Type B pancreatic cell (in vitro differentiated cells): ENCODE measurements at places on chromosomes 3 and 15.

DNA sequence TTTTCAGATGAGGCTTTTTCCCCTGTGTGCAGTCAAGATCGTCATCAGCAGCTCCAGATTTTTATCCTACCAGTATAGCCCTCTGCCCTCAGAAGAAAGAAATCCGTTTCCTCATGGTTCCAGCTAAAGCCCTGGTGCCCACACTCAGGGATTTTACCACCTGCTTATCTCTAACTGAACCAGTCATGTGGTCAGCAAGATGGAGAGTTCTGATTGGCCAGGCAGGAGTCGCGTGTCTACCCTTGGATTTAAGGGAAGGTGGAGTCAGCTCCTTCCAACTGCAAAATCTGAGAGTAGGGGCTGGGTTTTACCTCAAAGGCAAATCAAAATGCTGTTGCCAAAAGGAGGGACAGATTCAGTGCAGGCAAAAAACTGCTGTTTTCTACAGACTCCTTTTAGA lies 135.3 kb downstream of the LRTM1 start:
- DNase-seq, result no peak

- DNase-seq, result no peak
These were observed 494.6 kb downstream of the NTRK3 start for GRCh38 chr15:87761736-87762509.

GRCh38 chr3:42501321-42501680 lies 1.1 kb upstream of the VIPR1 start:
- peak; percentile 60 for DNase-seq

GRCh38 chr3:40068636-40069035 lies 240.9 kb upstream of the EIF1B start:
- no peak for DNase-seq

DNA sequence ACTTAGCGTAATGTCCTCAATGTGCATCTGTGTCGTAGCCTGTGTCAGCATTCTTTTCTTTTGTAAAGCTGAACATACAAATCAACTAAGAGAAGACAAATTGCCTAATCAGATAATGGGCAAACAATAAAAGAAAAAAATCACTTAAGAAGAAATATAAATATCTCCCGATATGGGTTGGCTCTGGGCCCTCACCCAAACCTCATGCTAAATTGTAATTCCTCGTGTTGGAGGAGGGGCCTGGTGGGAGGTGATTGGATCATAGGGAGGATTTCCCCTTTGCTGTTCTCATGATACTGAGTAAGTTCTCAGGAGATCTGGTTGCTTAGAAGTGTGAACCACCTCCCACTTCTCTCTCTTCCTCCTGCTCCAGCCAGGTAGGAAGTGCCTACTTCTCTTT lies 285.0 kb upstream of the LYSMD4 start:
- DNase-seq, result no peak

DNA sequence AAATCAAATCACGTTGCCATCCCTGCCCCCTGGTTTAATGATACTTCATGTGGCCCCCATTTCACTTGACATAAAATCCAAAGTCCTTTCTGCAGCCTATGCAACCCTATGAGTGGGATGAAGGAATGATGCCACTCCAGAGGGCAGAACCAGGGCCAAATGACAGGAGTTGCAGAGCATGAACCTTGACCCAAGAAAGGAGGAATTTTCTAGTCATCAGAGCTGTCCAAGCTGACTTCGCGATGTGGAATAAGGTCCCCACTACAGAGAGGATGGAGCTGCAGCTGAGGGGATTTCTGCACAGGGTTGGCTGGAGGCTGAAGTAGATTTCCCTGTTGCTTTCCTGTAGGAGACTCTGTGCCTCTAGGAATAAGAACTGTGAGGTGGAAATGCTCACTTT lies 15.8 kb upstream of the EPHB3 start:
- DNase-seq, result no peak

- DNase-seq, result no peak
These were observed 60.0 kb downstream of the AKAP13 start for GRCh38 chr15:85440451-85440850.

- no peak for DNase-seq
These were observed 32.4 kb downstream of the MRPL3 start for GRCh38 chr3:131470377-131470776.

GRCh38 chr3:141152801-141153678 lies 78.6 kb upstream of the PXYLP1 start:
- no peak for DNase-seq

- DNase-seq, result no peak
These were observed 161.2 kb downstream of the APBA2 start for GRCh38 chr15:29046977-29047376.

DNA sequence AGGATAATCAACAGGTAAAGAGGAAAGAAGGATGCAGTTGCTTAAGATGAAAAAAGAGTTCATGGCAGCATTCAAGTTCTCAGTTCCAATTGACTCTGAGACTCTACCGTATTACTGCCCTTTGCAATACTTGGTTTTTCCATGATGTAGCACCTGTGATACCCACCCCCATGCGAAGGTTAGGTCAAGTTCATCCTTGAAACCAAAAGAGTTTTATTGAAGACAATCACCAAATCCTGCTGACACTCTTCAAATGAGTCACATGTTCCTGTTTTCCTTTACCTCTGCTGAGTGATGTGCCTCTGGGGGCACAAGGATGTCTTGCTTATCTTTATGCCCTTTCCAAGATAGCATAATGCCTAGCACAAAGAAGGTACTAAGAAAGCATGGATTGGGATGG lies 111.3 kb upstream of the SLC7A14 start:
- no peak for DNase-seq

GRCh38 chr3:107238787-107239186 lies 138.5 kb upstream of the CCDC54 start:
- DNase-seq, result no peak

DNA sequence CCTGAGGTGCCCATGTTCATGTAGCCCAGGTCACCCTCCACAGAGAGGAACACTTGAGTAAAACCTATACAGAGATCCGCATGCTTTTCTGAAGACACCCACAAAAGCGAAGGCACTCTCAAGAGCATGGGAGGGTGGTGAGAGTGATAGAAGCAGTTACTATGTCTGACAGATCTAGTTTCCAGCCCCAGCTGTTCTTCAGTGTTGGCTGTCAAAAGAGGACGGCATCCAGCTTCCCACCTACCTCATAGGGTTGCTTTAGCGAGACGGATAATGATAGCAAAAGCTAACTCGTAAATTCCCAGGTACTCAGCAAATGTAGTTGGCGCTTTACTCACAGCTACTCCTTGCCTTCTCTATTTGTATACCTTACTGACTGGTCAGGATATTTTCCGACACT lies 3.0 kb upstream of the MEX3B start:
- DNase-seq, result no peak

DNA sequence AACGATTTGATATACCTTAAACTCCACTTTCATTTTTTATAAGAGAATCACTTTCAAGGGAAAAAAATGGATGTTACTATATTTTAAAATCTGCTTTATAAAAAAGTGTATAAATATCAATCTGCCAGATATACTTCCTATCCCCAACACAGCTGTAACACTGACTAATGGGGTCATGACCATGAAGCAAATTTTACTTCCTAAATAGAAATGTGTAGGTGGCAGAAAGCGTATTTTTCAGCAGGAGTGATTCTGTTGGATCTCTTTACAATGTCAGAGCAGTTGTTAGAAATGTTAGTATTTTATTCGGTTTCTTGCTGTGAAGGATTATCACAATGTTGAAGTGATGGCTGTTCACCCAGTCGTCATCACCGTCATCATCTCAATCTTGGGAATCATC lies 5.5 kb upstream of the C15orf40 start:
- DNase-seq, result no peak

DNA sequence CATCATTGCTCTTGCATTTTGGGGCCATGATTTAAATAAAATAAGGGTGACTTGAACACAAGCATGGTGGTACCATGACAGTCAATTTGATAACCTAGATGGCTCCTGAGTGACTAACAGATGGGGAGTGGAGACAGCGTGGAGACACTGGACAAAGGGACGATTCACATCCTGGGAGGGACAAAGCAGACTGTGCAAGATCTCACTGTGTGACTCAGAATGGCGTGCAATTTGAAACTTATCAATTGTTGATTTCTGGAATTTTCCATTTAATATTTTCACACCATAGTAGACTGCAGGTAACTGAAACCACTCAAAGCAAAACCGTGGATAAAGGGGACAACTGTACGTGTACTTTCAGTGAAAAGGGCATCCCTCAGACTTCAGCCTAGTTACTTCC lies 25.5 kb downstream of the MCCC1 start:
- DNase-seq, result no peak
